ENCODE measurements at places on chromosomes 2 and 18.
A peak's percentile ranks its signal among the peaks of the same experiment; 100 is the strongest.

- DNase-seq, result no peak
These were observed 133.2 kb upstream of the TMEM18 start for GRCh38 chr2:810397-810796.

GRCh38 chr2:86368161-86368824, 30.9 kb upstream of the REEP1 start:
- DNase-seq, result no peak

DNA sequence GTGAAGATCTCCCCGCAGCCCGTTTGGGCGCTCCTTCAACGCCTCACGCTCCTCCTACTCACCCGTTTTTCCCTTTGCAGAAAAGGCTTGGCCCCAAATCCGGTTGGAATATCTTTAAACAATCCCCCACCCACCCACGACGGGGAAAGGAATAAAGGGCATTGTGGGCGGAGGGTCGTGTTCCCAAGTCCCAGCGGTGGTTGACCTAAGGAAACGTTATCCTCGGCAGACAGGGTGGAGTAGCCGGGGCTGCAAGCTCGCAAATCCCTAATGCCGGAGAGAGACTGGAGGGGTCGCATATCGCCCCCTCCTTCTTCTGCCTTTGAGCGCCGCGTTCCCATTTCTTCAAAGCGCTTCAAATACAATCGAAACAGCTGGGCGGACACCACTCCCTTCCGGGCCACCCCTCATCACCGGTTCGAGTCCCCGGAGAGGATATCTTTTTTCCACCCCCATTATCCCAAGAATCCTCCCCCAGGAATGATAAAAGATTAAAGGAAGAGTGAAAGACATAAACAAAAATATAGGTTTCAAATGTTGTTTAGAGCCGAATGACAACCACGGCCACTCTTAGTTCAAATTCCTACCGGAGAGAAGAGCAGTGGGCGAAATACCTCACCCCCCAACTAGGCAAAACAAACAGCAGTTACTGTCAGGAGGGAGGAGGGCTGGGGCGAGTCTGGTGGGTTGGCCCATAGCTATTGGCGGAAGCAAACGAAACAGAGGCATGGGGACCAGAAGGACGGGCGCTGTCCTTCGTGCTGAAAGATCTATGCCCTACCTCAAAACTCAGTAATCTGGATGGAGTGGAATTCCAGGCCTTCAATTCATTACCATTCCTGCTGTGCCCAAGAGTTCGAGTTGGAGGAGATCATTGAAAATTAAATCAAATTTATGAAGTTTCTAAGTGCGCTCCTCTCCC, 2.8 kb upstream of the GAD1 start:
- DNase-seq, result no peak

DNA sequence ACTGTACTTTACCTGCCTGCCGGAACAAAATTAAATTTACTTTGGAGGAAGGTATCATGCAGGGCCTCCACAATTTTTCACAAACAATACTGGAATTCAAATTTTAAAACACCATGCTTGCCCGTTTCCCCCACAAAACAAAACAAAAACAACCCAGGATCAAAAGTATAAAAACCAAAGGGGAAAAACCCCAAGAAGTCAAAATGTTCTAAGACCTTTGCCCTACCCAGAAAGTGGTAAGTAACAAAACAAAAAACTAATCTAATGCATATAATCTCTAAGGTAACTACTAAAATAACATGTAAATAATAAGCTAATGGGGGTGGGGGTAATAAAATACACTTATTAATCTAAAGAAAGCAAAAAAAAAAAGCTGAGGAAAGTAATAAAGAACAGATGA, 60.5 kb downstream of the CUL3 start:
- DNase-seq, result no peak

DNA sequence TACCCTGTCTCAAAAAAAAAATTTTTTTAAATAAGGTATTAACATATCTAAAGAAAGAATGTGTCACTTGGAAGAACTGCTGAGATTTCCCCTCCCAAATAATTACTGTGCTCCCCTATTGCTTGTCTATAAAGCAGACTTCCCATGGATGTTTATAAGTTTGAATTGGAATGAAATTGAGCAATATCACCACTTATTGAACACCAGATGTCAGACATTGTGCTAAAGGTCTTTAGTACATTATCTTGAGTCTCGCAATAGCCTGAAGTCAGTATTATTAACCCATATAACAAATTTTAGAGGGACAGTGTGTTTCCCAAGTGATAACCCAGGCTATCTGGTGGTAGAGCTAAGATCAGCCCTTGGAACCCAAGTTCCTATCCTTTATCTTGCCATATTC, 102.9 kb upstream of the MSH2 start:
- no peak for DNase-seq

GRCh38 chr2:66334237-66335029, 100.5 kb upstream of the MEIS1 start:
- no peak for DNase-seq

DNA sequence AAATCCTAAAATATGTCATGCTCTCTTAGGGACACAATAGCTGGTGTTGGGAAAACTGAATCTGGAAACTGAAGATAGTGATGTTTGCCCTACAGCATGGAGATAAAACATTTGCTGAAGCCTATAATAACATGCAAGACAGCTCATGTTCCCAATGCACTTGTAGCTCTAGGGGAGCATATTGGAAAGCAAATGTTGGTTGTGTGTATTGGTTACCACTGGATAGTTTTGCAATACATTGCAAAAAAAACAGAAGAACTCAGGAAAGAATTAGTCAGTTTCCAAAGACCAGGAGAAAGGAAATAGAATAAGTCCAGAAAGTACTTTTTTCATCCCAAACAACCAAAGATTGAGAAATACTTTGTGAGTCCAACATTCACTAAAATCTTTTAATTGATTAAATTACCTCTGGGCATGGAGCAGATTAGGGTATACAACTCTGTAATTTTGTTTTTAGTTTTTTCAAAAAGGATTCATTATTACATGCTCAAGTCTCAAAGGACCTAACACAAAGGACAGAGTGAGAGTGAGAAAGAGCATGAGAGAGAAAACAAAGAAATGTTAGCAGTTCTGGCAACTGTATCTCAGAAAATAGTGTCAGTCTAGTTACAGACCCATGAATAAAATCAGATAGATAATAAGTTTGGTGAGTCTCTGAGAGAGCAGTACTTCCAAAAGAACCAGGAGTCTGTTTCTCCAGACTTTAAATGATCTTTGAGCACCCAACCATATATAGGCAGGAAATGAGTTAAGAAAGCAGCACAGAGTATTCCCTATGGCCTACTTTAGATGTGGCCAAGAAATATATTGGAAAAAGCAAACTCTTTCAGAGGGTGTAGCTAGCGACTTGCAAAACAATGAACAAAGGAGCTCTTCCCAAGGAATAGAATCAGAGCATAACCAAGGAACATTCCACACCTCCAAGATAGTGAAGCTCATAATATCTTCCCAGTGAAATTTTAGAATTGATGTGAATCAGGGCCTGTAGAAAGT, 36.6 kb upstream of the COL3A1 start:
- no peak for DNase-seq

GRCh38 chr2:199896617-199897016, 14.5 kb upstream of the C2orf69 start:
- no peak for DNase-seq

DNA sequence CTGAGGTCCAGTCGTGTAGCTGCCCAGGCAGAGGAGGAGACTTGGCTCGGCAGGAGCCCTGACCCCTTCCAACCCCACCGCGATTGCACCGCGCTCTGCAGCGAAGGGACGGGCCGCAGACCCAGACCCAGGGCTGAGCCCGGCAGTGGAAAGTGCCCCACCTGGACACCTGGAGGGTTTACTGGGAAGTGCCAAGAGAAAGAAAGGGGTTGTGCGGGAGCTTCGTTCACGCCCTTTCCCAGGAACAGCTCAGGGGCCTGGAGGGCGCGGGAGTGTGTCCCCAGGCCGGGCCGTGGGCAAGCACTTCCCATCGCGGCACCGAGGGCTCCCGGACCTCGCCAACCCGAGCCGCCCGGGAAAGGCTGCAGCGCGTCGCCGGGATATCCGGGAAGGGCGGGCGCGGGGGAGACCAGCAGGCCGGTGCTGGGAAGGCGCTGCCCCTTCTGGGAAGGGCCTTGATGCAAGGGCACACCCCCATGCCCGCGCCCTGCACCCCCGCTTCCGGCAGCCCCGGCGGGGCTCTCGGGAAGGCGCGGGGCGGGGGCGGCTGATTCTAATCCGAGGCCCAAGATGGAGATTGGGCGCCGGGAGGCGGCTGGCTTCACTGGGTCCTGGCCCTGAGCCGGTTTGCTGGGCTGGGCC, 36.1 kb upstream of the MRPL33 start:
- DNase-seq, result peak; percentile 81

- DNase-seq, result peak; percentile 47
These were observed 17.6 kb upstream of the SPATS2L start for GRCh38 chr2:200288670-200289429.

- no peak for DNase-seq
These were observed 81.3 kb downstream of the PTRHD1 start for GRCh38 chr2:24711865-24712264.

- DNase-seq, result no peak
These were observed 219.9 kb downstream of the EXOC6B start for GRCh38 chr2:72605836-72606442.

GRCh38 chr2:230942920-230943896, 18.2 kb upstream of the GPR55 start:
- DNase-seq, result no peak

DNA sequence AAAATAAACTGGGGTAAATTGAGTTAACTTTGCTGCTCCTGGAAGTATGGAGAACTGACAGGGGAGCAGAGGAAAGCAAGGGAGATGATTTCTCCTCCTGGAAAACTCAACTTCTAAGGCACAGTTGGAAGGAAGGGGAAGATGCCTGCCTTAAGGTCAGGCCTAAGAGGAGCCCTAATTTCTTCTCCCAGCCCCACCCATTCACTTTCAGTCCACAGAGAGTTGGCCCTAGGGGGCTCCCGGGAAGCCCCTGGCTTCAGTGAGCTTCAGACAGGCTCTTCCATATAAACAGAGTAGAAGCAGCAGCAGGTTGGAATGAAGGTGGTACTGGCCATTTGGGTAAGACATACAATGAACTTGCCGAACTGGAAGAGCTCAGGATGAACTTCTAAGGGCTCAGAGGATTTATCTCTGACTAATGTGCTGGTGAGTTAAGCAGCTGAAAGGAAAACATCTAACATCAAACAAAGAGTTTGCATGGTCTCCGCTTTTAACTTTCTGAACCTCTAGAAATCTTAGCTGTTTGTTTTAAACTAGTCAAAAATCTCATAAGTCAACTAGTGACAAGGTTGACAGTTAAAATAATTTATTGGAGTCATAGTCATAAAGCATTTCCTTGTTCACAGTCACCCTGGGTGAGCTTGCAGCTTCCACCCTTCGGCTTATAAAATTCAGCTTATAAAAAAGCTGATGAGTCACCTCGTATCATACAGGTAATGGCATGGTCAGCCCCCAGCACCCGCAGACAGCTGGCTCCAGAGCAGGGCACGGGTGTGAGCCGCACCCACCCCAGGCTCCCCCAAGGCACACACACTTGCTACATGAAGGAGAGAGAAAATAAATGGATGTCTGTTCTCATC, 9.8 kb downstream of the MALL start:
- peak; percentile 67 for DNase-seq

GRCh38 chr2:241948299-241948897, 78.9 kb downstream of the RTP5 start:
- no peak for DNase-seq
